ENCODE measurements at places on chromosomes 3 and 15. TPM values are rescaled to one million over a fixed set of nuclear protein-coding genes. Genes with fewer than 3 reads are reported as not detected.

The VEPH1 gene
- 10.3 TPM for total RNA-seq

The PSTPIP1 gene
- not detected for total RNA-seq

The UBA7 gene
- 48.0 TPM for total RNA-seq

The SAMD7 gene
- not detected for total RNA-seq

The ZMYND10 gene
- 0.97 TPM for total RNA-seq

The SUSD5 gene
- total RNA-seq, result 2.2 TPM

The USP13 gene
- 7.8 TPM for total RNA-seq

The PLSCR2 gene
- total RNA-seq, result not detected

The FBXO40 gene
- not detected for total RNA-seq
